ENCODE measurements at places on chromosomes 5 and 9. TPM values are rescaled to one million over a fixed set of nuclear protein-coding genes. Genes with fewer than 3 reads are reported as not detected.

The C9orf57 gene
- polyA plus RNA-seq = not detected

The SPATA31E1 gene
- polyA plus RNA-seq = not detected

The RRAGA gene
- polyA plus RNA-seq = 114 TPM

The IQGAP2 gene
- polyA plus RNA-seq = 20.0 TPM

The TTC16 gene
- 0.38 TPM for polyA plus RNA-seq

The GCNT4 gene
- polyA plus RNA-seq = 19.2 TPM

The SUB1 gene
- polyA plus RNA-seq = 286 TPM

The NOXA1 gene
- 4.7 TPM for polyA plus RNA-seq

The TMEM232 gene
- 6.1 TPM for polyA plus RNA-seq

GRCh38 chr5:142305211-142305610 lies 19.6 kb downstream of the SPRY4 start:
- DNase-seq = no peak

DNA sequence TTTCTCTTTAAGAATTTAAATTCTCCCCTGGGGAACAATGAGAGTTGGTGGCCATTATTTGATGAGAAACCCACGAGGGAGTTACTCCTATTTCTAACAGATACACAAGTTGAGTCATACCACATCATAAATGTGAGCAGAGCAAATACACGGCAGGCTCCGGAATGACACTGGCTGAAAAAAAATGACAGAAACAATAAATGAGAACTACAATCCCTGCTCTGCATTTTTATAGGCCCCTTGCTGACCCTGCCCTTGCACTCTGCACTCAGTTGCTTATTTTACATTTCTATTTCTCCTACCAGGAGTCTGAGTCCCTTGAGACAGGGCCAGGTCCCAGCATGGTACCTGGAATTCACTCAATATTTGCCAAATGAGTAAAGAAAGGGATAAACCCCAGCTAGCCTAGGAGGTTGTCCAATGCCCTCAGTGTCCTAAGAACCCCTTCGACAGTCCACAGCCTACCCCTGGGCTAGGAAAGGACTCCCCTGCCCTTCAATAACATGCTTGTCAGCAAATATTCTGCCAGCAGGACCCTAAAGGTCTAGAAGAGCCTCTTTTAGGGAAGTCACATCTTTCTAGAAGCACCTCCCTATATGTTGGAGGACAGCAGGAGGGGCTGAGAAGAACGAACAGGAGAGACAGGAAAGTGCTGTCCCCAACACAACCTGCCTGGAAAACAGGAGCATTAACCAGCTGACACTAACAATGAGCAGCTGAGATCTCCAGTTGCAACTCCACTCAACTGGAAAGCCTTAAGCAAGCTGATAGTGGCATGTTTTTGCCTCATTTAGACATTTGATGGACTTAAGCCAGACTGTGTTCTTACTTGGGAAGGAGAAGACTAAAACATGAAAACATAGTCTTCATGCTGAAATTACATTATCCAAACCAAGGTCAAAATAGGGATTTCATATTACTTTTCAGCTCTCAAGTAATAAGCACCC lies 191.2 kb downstream of the ACTL7B start:
- DNase-seq = peak; percentile 22

DNA sequence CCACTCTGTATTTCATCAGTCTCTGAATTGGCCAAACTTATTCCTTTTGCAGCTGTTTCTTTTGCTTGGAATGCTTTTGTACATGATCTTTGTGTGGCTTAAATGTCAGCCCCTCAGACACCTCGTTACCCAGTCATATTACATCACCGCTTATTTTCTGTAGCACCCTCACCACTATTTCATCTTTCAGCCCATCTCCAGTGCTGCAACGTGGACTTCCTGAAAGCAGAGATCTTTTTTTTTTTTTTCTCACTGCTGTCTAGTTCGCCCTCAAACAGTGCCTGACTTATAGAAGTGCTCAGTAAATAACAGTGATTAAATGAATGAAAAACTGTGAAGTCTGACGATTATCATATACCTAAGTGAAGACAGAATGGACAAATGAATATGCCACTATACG lies 835 bp downstream of the SRA1 start:
- DNase-seq = no peak

- DNase-seq = no peak
These were observed 419.3 kb downstream of the ACTL7B start for GRCh38 chr9:108436448-108436847.

- DNase-seq = no peak
These were observed 24.7 kb downstream of the KLF9 start for GRCh38 chr9:70389621-70390266.

DNA sequence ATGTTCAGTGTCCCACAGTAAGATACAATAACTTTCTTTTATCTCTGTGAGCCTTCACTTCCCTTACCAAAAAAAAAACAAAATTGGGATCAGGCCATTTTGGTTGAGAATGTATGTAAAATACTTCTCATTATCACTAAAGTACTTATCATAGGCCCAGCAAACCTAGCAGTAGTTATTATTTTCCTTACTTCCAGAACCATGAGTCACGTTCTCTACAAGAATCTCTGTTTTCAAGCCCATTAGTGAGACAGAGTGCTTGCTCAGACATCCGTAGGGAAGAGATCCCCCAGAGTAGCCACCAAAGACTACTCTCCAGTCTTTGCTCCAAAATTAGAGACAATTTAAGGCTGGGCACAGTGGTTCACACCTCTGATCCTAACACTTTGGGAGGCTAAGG lies 103.9 kb upstream of the NR5A1 start:
- DNase-seq = no peak

DNA sequence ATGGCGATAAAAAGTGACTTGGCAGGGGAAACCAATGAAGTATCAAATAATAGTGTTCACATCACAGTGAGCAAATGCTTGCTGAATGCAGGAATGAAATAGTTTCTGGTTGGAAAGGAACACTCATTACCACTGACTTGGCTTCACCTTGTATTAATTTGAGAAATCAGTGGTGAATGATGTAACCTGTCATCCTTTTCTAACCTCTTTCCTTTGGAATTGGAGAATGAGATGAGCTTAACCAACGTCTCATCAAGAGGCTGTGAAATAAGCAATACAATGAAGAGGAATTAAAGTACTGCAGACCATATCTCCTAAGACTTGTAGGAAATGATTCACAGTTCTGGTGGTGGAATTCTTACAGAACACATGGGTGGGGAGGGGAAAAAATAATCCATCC lies 192.2 kb downstream of the DMAC1 start:
- no peak for DNase-seq

GRCh38 chr9:116604251-116604650 lies 82.9 kb upstream of the TRIM32 start:
- DNase-seq = no peak

DNA sequence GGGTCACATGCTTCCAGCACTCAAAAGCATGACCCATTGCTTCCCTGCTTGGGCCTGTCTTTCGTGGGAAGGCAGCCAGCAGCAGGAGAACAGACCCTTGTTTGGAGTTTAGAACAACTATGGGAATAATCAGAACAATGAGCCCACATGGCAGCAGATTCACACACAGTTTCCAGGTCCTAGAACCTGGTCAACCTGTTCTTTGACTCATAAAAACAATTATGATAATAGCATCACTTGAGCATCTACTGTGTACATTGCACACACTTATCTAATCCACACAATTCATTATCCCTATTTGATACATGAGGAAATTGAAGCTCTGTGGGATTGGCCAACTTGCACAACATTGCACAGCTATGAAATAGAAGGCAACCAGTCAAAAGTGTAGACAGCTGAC lies 41.7 kb downstream of the KLF4 start:
- DNase-seq = no peak

DNA sequence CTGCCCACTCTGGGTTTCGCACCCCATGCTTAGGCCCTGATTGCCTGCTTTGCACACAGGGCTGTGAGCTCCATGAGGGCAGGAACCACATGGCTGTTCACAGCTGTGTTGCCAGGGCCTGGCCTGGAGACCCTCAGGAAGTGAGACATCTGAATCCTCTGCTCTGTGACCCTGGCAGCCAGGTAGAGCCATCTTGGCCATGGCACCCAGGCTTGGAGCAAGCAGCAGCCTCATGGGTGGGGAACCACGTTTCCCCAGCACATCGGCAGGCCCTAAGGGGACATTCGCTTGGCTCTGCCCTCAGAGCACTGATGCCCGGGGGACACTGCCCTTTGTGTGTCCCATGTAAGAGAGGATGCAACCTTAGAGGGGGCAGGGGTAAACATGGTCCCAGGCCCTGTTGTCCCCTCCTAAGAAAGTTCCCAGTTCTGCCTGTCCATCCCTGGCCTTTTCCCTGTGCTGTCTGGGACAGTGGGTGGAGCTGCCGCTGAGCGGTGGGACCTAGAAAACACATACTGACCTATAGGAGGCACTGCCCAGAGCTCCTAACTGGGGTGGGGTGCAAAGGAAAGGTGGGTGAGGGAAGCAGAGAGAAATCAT lies 144.1 kb upstream of the IER5L start:
- no peak for DNase-seq

- DNase-seq = no peak
These were observed 727 bp upstream of the DNAJA1 start for GRCh38 chr9:33024126-33024965.

DNA sequence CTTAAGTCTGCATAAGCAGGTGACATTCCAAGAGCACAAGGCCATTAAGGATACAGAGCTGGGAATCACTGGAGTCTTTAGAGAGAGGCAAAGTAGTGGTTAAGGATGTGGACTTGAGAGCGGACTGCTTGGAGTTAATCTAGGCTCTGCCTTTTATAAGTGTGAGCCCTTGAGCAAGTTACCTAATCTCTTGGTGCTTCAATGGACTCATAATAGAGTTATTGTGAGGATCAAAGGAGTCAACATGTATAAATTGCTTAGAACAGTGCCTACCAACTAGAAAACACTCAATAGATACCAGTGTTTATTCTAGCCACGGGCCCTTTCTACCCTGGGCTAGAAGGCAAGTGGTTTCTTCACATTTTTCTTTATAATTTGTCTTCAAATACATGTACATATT lies 819.4 kb downstream of the NR2F1-AS1 start:
- no peak for DNase-seq

DNA sequence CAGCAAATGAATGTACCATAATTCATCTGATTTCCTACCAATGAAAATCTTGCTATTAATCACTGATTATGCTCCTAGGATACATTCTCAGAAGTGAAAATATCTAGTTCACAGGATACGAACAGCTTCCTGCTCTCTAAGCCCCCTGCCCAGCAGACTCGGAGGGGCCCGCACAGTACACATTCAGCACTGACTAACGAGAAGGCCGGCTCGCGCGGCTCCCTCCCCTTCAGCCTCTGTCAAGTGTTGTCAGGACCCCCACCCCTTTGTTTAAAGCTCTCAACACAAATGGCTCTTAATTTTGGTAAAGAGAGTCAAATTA lies 82.0 kb downstream of the PRRT1B start:
- DNase-seq = no peak
